Stimulated activated CD8-positive, alpha-beta memory T cell treated with anti-CD3 and anti-CD28 coated beads, Interleukin-7, amount 100 ng/mL, for 24 hours (primary cell): ENCODE measurements at places on chromosomes 1 and 21.

DNA sequence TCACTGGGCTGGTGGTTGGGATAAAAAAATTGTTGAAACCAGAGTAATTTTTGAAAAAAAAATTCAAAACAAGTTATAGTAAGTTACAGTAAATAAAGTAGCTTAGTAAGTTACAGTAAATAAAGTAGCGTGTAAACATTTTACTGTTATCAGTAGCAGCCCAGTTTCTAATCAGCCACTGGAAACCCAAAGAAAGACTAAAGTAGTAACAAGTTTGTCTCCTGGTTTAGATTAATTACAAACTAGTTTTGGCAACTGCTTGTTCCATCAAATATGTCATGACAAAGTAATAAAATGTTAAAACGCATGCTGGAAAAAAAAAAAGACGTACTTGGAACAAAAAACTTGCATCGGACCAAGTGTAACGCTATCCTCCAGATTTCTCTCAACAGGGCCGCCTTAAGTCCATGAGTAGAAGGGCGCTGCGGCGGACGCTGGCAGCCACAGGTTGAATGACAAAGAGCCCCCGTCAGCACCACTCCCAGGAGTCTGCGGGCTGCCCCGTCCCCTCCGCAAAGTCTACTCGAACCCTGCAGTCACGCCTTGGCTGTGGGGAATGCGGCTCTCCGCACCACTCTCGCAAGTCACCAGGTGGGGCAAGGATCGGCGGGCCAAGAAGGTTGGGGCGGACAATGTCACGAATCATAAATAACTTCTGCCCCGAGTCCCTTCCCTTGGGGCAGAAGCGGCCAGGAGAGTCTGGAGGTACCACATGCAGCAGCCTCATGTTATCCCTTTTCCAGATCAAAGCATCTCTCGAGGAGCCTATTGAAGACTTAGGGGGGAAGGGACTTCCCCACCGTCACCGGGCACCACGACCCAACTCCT is 837 bp downstream of the SLC16A1 start:
- DNase-seq: peak; percentile 46

GRCh38 chr1:235657747-235658526 is 8.4 kb upstream of the GNG4 start:
- no peak for DNase-seq

- DNase-seq: no peak
Measured at GRCh38 chr1:165451691-165452090, 6.8 kb upstream of the RXRG start.

DNA sequence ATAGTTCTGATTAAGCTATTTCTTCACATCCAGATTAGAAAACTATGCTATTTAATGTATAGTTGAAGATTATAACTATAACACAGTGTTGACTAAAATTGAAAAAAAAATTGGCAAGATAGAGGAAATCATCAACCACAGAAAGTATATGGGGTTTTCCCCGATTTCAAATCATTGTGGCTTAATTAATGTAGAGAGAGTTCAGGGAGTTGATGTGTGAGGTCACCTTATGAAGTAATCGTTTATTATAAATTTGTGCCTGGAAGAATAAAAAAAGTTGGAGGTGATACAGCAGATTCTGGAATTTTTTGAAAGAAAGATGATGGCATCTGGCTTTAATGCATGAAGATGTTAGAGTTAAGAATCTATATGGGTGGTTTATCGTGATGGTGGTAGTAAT is 84.3 kb downstream of the PTGS2 start:
- no peak for DNase-seq

DNA sequence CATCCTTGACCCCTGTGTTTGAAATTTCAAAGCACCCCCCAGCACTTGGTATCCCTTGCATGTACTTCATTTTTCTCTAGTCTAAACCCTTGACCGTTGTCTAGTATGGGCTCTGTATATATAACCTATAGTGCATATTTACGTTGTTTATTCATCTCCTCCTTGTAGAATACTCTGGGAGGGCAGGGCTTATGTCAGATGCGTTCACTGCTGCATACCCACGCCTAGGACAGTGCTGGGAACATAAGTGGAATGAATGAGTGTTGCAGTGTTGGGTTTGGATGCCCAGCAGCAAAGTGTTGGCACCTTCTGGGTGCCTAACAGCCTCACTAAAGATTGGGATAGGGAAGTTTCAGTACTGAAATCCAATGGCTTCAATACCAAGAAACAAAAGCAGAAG is 17.6 kb upstream of the BLACAT1 start:
- no peak for DNase-seq

DNA sequence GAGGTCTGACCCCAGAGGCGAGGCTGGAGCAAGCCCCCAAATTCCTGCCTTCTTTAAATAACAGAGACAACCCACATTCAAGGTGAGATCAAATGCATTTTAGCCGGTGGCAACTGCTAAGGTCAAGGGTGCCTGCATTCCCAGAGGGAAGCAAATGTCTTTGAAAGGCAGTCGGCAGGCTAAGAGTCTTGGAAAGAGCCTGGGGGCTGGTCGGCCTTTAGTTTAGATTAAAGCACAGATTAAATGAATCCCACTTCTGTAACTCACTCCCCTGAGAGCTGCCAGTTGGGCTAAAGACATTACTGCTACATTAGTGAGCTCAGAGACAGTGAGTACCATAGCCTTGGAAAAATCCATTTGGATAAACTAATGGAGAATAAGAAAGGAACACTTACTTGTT is 59.2 kb downstream of the HTR6 start:
- DNase-seq: no peak

GRCh38 chr1:53572065-53572814 is 113.0 kb downstream of the DMRTB1 start:
- DNase-seq: no peak
